ENCODE measurements at places on chromosomes 3 and 15. TPM values are rescaled to one million over a fixed set of nuclear protein-coding genes. Genes with fewer than 3 reads are reported as not detected.

PARP6 gene
- 11.8 TPM for total RNA-seq

SH2D7 gene
- not detected for total RNA-seq

ADGRG7 gene
- not detected for total RNA-seq

BOC gene
- total RNA-seq, result 1.0 TPM

CTXND1 gene
- total RNA-seq, result not detected

CEP152 gene
- total RNA-seq, result 5.4 TPM

RPL39L gene
- 63.9 TPM for total RNA-seq

AP4E1 gene
- total RNA-seq, result 5.9 TPM

MCTP2 gene
- total RNA-seq, result 1.8 TPM

GABRR3 gene
- total RNA-seq, result not detected

PIGZ gene
- total RNA-seq, result 0.34 TPM

MYEF2 gene
- total RNA-seq, result 9.1 TPM

MINAR1 gene
- 1.0 TPM for total RNA-seq

CHL1 gene
- total RNA-seq, result 0.59 TPM

GOLGA6L10 gene
- total RNA-seq, result under 0.01 TPM

MOBP gene
- not detected for total RNA-seq

TF gene
- total RNA-seq, result not detected

SEMA7A gene
- total RNA-seq, result 24.7 TPM

Measured in bronchus fibroblast of lung (primary cell).